Aorta (tissue), 5 donors: ENCODE measurements at places on chromosomes 11 and 22. TPM values are rescaled to one million over a fixed set of nuclear protein-coding genes. Genes with fewer than 3 reads are reported as not detected.

The IGSF9B gene
- 93.9 TPM for total RNA-seq

GRCh38 chr11:70883973-70884623 is 368.3 kb downstream of the SHANK2 start:
- DNase-seq: peak; percentile 67

The KCNJ11 gene
- total RNA-seq: 1.0 TPM

- peak; percentile 30 for DNase-seq
Measured at GRCh38 chr22:46064966-46065666, 85.2 kb upstream of the PPARA start.

DNA sequence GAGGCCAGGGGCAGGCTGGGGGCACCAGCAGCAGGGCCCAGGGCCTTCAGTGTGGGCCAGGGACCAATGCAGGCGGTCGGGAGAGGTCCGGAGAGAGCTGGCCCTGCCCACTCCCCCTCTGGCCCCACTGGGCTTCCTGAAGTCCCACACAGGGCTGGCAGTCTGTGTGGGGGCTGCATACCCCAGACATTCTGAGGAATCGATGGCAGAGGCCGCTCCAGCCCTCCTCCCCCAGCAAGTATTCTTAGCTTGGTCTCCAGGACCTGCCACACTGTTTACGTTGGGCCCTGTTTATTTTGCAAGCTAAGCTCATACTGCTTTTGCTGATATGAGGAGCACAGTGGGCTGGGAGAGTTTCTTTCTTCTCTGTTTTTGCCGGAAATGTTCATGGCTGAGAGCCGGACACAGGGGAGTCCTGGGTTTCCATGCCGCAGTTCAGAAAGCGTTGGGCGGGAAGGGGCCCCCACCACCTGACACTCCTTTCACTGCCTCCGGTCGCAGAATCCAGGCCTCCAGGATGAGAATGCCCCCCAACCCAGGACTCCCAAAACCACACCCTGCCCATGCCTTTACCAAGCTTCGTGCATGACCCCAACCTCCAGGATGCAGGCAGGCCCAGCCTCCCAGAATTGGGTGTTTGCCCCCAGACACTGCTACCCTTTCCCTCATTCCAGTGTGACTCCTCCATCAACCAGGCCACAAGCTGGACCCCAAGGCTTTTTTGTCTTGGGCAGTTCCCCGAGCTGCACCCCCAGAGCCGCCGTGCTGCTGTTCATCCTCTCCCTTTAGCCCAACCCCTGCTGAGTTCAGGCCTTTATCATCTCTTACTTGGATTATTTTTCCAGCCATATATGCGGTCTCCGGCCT is 81.8 kb upstream of the KCNQ1OT1 start:
- DNase-seq: peak; percentile 70

DNA sequence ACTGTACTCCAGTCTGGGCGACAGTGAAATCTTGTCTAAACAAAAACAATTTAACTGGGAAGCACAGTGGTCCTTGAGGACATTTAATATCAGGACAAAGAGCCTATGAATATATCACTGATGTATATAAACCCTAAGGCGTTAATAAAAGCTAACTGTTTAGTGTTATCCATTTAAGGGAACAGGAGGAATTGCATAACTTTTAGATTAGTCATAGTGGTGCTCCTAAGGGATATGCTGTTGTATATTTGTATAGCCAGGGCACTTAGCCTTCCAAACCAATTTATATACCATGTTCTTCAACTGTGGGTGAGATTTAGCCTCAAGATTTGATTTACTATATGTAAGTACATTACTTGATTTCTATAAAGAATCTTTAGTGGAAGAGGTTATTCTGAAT is 3.0 kb upstream of the CHEK1 start:
- no peak for DNase-seq

The CASP12 gene
- total RNA-seq: 5.0 TPM

- DNase-seq: no peak
Measured at GRCh38 chr22:25334162-25334490, 114.7 kb downstream of the CRYBB2 start.

DNA sequence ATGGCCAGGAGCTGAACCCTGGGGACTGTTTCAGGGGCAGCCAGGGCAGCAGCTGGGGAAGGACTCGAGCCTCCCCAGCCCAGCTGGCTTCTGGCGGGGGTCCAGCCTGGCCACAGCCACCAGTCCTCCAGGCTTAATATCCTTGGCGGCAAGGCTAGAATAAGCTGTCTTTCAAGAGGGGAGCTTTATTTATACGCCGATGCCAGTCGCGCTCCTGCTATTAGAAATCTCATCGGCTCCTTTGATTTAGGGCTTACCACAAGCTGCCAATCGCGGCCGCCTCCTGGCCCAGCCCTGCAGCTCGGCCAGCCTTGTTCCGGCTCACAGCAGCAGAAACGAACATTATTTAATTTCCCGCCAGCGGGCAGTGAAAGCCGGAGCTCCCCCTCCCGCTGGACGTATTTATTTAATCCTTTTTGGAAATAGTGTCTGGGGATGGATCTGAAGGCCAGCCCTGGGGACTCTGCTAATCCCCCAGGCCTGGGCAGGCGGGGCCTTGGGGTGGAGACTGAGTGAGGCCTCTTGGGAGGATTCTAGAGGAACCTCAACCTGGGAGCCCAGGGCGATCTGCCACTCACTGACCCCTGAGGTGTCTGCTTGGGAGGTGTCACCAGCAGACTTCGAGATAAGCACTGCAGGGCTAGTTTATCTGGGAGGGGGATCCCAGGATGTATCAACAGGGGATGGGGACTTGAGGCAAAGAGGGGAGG is 363.1 kb downstream of the MN1 start:
- DNase-seq: no peak

The DYNC2H1 gene
- 22.1 TPM for total RNA-seq

The CHRNA10 gene
- 4.0 TPM for total RNA-seq

DNA sequence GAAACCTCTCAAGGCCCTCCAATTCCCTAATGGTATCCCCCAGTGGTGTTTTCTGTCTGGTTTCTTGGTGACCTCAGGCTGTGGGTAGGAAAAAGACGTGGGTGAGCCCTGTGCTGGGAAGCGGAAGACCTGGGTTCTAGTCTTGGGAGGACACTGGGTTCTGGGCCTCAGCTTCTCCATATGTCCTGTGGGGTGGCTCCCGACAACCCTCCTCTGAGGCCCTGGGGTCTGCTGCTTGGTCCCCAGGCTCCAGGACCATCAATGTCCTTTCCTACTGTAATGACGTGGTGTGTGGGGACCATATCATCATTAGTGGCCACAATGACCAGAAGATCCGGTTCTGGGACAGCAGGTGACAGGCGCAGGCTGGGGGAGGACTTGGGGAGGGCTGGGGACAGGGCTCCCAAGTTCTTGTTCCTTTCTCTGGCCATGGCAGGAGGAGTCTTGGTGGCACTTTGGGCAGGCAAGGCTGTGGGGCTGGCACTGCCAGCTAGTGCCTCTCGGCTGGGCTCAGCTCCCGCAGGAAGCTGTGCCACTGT is 12.8 kb downstream of the ATG16L2 start:
- no peak for DNase-seq

DNA sequence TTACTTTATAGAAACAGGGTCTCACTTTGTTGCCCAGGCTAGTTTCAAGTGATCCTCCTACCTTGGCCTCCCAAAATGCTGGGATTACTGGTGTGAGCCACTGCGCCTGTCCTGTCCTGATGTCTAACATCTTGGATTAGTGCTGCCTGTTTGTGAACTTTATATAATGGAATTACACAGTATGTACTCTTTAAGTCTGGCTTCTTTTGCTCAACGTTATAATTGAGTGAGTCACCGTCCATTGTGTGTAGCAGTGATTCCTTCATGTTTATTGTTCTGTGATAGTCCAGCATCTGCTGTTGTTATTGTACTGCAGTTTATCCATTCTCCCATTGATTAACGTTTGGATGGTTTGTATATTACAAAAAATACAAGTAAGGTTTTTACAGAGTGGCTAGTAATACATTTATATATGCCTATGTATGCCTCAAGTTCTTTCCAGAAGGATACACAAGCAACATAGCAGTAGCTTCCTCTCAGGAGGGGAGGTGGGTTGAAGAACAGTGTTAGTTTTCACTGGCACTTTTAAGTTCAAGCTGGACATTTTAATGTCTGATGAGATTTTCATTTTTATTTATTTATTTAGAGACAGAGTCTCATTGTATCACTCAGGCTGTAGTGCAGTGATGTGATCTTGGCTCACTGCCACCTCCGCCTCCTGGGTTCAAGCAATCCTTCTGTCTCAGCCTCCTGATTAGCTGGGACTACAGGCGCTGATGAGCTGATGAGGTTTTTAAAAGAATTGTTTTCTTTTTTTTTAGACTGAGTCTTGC is 25.2 kb upstream of the MICALL1 start:
- DNase-seq: no peak

DNA sequence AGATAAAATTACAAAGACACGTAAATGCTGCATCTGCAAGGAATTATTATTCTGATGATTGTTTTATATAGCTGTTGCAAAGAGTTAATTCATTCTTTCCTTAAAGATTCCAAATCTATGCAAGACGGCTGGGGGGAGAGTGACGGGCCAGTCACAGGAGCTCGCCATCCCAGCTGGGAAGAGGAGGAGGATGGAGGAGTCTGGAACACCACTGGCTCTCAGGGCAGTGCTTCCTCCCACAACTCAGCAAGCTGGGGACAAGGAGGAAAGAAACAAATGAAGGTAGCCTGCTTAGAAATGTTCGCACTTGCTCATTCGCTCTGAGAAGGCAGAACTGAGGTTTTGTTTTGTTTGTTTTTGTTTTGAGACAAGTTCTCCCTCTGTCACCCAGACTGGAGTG is 73.0 kb upstream of the ADSL start:
- no peak for DNase-seq

DNA sequence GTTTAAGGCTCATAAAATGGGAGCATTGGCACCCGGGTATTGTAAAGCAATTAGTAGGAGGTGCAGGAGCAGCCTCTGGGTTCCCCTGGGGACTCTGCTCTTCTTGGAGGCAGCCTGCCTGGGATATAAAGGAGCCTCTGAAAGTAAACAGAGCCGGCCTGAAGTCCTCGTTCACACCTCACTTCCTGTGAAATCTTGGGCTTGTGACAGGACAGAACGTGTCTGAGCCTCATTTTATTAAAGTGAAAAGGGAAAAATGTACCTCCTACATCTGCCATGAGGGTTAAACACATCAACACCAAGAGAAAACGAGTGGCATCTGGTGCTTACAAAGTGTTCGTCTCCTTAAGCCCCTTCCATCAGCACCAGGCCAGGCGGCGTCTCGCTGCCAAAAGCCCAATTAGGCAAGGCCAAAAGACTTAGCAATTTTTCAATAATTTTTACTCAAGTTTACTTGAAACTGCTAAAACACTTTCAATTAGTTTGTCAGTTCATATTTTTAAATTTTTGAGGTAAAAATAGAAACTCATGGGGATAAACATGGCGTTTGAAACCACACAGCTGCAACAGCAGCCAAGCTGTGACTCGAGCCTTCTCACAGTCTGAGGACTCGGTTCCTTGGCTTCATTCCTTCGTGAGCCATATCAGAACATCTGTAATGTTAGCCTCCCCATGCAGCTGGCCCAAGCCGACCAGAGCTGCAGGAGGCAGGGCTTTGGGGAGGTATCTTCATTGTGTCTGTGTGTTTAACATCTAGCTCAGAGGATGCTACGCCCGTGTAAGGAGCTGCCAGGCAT is 33.6 kb downstream of the MAP6 start:
- no peak for DNase-seq

DNA sequence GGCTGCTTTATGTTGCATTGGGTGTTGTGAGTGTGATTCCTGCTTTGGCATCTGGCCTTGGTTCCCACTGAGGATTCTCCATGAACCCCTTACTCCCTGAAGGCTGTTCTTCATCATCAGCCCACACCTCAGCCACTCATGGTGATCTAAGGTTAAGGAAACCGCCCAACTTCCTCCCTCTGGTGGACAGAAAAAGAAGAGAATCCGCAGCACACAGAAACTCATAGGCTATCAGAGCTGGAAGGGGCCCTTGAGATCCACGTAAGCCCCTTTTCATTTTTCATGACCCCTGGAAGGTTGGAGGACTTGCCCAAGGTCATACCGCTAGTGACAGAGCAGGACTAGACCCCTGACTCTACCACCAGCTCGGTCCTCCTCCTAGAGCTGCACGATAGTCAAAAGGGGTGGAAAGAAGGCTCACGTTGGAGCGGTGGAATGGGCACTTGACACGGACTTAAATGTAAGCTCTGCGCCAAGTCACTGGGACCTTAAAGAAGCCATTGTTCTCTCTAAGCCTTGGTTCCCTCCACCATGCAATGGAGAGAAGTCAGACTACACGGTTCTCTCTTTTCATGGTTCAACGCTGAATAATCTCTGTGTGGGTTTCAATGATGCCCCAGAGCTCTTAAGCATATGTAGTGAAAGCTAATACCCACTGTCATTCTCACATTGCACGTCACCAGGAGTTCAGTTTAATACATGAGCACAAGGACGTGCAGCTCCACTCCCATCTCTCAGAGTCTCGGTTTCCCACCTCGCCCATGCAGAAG is 83.6 kb upstream of the CRTAM start:
- no peak for DNase-seq

DNA sequence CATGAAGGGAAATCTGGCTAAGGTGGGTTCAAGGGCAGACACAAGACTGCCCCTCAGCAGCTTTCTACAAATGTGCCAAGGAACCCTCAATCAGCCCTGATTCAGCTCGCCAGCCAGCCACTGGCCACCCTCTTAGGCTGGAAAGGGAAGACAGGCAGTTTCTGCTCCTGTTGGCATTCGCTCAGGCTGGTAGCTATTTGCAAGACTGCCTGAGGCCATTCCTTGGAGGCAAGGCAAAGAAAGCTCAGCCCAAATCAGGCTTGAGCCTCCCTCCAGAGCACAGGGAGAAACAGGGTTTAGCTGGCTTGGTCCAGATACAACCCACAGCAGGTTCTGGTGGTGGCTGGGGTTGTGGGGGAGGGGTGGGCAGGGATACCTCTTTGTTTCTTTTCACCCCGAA is 19.2 kb downstream of the TP53I11 start:
- no peak for DNase-seq
